ENCODE measurements at places on chromosomes 13 and 19.
A peak's percentile ranks its signal among the peaks of the same experiment; 100 is the strongest.

- DNase-seq: peak; percentile 39
These were observed 31.1 kb downstream of the CEACAM8 start for GRCh38 chr19:42563352-42564210.

DNA sequence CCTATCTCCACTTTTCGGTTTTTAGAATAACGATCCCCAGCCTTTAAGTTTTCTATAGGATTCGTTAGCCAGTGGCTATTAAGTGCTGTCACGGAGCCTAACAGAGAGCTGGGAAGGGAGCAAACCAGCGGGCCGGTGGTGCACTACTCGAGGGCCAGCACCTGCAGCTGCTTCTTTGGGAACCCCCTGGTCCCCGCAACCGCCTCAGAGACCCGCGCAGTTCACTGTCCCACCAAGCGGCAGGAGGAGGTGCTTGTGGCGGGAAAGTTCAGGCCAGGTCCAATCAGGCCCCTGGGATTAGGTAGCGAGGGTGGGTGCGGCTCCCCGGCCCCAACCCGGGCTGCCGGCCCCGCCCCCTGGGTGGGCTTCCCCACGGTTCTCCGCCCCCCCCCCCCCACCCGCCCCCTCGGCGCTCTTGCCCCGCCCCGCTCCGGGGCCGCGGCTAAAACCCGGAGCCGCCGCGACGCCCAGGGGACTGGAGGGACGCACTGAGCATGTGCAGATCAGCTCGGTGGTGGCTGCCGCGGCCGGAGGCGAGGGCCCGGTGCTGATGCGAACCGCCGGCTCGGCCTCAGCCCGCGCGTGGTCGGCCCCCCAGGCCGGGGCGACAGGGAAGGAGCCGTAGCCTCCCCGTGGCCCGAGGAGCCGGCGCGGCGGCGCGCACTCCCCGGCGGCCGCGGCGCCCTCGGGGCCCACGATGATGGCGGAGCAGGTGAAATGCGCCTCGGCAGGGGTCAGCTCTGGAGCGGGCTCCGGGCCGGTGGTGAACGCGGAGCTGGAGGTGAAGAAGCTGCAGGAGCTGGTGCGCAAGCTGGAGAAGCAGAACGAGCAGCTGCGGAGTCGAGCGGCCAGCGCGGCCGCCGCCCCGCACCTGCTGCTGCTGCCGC, at the start of gene SLAIN1:
TSS of gene SLAIN1 (plus strand) at position 471 of the 887 bp plus-strand sequence. CDS start at position 698, 227 bp downstream.
- DNase-seq: peak; percentile 11

- no peak for DNase-seq
These were observed 24.2 kb downstream of the SERP2 start for GRCh38 chr13:44397766-44398223.

DNA sequence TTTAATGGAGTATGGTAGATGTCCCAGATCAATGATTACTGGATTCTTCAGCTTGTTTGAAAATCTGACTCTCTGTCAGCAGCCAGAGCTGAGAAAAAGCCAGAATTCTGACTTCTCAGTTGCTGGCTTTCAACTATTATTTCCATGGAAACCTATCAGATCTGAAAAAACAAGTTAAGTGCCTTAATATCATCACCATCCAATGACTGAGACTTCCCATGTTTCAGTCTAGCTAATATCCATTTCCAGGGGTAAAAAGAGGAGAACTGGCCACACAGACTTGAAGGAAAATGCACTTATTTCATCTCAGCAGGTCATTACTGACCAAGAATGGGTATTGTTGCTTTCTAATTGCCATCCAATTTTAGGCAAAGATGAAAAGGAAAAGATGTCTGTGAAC, 75.2 kb downstream of the TNFSF11 start:
- no peak for DNase-seq

DNA sequence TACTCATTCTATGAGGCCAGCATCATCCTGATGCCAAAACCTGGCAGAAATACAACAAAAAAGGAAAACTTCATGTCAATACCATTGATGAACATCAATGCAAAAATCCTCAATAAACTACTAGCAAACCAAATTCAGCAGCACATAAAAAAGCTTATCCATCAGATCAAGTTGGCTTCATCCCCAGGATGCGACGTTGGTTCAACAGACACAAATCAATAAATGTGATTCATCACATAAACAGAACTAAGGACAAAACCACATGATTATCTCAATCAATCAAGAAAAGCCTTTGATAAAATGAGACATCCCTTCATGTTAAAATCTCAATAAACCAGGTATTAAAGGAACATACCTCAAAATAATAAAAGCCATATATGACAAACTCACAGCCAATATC, 134.3 kb downstream of the UGGT2 start:
- DNase-seq: no peak

GRCh38 chr19:29450306-29450705, 75.5 kb upstream of the VSTM2B start:
- no peak for DNase-seq

DNA sequence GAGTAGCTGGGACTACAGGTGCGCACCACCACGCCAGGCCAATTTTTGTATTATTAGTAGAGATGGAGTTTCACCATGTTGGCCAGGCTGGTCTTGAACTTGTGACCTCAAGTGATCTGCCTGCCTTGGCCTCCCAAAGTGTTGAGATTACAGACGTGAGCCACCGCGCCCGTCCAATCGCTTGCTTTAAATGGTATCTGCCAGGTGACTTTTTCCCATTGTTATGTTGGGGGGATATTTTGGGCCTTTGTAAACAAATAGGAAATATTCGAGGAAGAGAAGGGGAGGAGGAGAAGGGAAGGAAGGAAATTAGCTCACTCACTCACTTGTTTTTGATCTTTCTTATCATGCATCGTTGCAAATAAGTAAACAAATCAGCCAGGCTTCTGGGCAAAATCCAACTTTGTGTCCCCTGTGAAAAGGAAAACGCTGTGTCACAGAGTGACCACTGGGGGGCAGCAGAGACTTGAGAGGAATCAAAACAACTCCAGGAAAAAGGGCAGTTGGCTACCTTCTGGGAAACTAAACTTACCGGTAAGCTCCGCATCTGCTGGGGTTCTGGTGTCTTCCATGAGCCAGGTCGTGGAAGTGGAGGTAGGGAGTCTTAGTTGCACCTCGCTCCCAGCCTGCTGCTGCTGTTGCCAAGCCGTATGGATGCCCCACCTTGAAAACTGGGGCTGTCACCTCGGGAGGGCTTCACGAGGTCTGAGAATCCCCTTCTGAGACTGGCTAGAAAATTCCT, 9.3 kb upstream of the RANBP3 start:
- peak; percentile 86 for DNase-seq

GRCh38 chr13:114320065-114320464, 5.8 kb downstream of the CHAMP1 start:
- DNase-seq: no peak

- DNase-seq: peak; percentile 36
These were observed 2.3 kb downstream of the DHRS12 start for GRCh38 chr13:51801631-51802099.

DNA sequence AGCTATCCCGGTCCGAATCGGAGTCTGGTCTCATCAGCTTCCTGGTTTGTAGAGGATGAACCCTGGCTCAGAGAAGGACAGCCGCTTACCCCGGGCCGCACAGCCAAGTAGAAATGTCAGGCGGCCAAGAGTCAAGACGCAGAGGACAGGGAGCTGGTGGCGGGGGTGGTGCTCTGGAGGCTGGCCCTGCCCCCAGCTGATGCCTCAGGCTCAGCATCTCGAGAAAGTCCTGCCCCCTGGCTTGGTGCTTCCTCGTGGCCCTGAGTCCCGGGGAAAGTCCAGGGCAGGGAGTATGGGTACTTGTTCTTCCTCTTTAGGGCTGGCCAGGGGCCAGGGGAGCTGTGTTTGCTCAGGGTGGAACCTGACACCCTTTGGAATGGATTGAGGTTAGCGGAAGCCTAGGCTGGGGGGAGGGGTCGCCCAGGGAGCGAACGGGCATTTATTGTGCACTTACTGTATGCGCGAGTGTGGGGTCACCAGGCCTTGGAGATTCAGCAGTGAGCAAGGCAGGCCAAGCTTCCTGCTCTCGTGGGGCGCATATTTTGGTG, 2.2 kb downstream of the TJP3 start:
- peak; percentile 99 for DNase-seq

DNA sequence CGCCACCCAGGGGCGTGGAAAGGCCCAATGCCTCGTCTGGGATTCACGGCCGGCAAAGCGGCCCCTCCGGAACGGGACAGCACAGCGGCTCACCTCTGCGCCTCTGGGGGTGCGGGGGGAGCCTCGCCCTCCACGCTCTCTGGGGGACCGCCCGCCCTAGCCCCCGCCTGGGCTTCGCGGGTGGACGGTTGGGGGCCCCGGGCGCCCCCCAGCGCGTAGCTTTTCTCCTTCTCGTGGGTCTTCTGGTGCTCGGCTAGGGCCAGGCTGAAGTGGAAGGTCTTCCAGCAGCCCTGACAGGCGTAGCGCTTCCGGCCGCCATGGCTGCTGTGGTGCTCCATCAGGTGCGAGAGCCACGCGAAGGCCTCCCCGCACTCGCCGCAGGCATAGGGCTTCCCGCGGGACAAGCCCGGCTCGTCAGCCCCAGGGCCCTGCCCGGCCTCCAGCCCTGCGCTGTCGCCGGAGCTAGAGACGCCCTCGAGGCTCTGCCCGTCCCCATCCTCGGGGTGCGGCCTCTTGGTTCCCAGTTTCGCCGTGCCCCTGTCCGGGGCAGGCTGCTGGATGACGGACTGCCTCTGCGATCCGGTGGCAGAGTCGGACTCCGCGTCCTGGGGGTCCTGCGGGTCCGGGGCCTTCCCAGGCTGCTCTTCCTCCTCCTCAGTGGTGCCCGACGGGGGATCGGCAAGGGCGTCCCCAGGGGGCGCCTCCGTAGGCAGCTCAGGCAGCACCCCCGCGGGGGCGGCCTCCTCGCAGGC, 13.3 kb downstream of the ZSCAN18 start:
- DNase-seq: no peak

All from inflammatory macrophage treated with lipopolysaccharide for 1 hour (primary cell).